Ammon's horn (tissue), 1 donor: ENCODE measurements at places on chromosomes 7 and 10.
A peak's percentile ranks its signal among the peaks of the same experiment; 100 is the strongest.

DNA sequence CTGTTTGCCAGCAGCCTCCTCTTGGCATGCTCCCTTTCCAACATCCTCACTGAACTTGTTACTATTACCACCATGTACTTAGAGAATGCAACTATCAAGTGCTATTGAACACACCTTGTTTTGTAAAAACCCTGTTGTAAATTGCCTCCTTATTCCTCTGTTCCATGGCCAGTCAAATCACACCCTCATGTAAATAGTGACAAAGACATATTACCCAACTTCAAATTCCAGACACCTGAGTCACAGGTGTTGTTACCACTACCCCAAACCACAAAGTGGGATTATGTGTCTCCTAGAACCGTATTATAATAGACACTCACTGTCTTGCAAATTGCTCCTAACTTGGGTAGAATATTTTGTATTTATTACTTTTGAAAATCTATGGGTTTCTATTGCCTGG is 263.2 kb upstream of the C7orf33 start:
- no peak for DNase-seq

DNA sequence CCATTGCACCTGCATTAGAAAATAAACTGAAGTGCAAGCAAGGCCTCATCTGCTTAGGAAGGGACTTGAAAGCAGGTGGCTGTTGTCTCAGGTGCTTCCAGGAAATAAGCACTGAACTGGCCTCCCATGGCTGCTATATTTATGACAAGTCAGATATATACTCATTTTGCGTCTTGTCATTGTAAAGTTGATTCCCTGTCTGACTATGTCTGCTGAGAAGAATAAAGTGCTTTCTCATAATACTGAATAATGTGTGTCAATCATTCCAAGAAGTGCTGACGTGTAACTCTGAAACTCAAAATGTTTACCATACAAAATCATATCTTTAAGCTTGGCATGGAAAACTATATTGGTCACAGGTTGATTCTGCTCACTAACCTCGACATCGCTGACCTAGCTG is 44.9 kb upstream of the SVOPL start:
- DNase-seq: no peak

- peak; percentile 87 for DNase-seq
These were observed 775 bp upstream of the SEPTIN7 start for GRCh38 chr7:35799846-35800717.

GRCh38 chr7:117895276-117895675 is 22.0 kb upstream of the CTTNBP2 start:
- DNase-seq: no peak

- no peak for DNase-seq
These were observed 2.9 kb downstream of the FGFR2 start for GRCh38 chr10:121595351-121595805.
